Right atrium auricular region (tissue), 2 donors: ENCODE measurements at places on chromosomes 6 and 20. TPM values are rescaled to one million over a fixed set of nuclear protein-coding genes. Genes with fewer than 3 reads are reported as not detected.

GRCh38 chr6:149500096-149500495, 15.3 kb upstream of the ZC3H12D start:
- no peak for DNase-seq

Gene FRMD1
- 0.08 TPM for total RNA-seq

- no peak for DNase-seq
These were observed 106.3 kb downstream of the BCAS1 start for GRCh38 chr20:53964067-53964466.

Gene MROH8
- total RNA-seq, result 5.8 TPM

DNA sequence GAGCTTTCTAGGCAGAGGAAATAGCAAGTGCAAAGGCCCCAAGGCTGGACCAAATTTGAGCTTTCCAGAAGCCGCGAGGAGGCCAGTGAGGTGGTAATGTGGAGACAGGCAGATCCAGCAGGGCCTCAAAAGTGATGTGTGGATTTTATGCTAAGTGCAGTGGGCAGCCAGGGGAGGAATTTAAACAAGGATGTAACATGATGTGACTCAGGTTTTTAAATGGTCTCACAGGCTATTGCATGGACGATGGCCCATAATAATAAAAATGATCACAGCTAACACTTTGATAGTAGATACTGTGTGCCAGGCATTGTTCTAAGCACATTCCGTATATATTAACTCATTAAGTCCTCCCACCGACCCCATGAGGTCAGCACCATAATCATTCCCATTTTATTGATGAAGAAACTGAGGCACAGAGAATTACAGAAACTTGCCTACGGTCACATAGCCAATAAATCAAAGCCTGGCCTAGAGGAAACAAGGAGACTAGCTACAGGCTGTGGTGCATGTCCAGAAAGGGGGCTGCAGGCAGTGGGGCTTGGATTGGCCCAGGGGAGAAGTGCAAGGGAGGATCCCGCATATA, 18.0 kb upstream of the PREX1 start:
- DNase-seq, result no peak

GRCh38 chr20:34458631-34459030, 57.6 kb upstream of the DYNLRB1 start:
- no peak for DNase-seq
